ENCODE measurements at places on chromosomes 4 and X. TPM values are rescaled to one million over a fixed set of nuclear protein-coding genes. Genes with fewer than 3 reads are reported as not detected.

- no peak overlapping the region for H3K4me3 ChIP-seq
- H3K4me1 ChIP-seq = peaks cover 42% of the 10 kb centered on the region
- DNase-seq = no peak
- no peaks in the 10 kb centered on the region for H3K36me3 ChIP-seq
These were observed 3.0 kb upstream of the USP46 start for GRCh38 chr4:52661966-52662690.

GRCh38 chr4:176660561-176660960 is 132.2 kb downstream of the VEGFC start:
- H3K36me3 ChIP-seq = no peaks in the 10 kb centered on the region
- H3K27me3 ChIP-seq = no peaks in the 10 kb centered on the region
- H3K4me3 ChIP-seq = no peak overlapping the region
- no peaks in the 10 kb centered on the region for H3K4me1 ChIP-seq
- DNase-seq = no peak
- H3K27ac ChIP-seq = no peak overlapping the region

GRCh38 chr4:78355306-78355705 is 196.3 kb upstream of the ANXA3 start:
- no peaks in the 10 kb centered on the region for H3K36me3 ChIP-seq
- no peak for DNase-seq
- no peak overlapping the region for H3K27ac ChIP-seq
- no peaks in the 10 kb centered on the region for H3K4me1 ChIP-seq
- no peak overlapping the region for H3K4me3 ChIP-seq
- H3K27me3 ChIP-seq = no peaks in the 10 kb centered on the region

DNA sequence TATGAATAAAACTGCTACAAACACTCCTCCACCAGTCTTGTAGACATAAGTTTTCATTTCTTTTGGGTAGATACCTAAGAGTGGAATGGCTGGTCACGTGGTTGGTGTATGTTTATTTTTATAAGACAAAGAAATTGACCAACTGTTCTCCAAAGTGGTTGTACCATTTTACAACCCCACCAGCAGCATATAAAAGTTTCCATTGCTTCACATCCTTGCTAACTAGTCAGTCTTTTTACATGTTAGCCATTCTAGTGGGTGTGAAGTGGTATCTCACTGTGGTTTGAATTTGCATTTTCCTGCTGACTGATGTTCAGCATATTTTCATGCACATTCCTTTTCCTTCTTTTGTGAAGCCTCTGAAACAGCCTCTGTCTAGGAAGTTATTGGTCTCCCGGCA is 76.2 kb upstream of the ADGRG2 start:
- no peak overlapping the region for H3K4me3 ChIP-seq
- H3K4me1 ChIP-seq = no peaks in the 10 kb centered on the region
- H3K36me3 ChIP-seq = no peaks in the 10 kb centered on the region
- DNase-seq = no peak
- no peaks in the 10 kb centered on the region for H3K27me3 ChIP-seq

- no peak overlapping the region for H3K27ac ChIP-seq
- H3K4me3 ChIP-seq = no peak overlapping the region
- no peak for DNase-seq
- H3K36me3 ChIP-seq = no peaks in the 10 kb centered on the region
- H3K4me1 ChIP-seq = no peaks in the 10 kb centered on the region
These were observed 154.2 kb upstream of the PRDX4 start for GRCh38 chrX:23513121-23513520.

- no peak overlapping the region for H3K27ac ChIP-seq
- no peaks in the 10 kb centered on the region for H3K4me1 ChIP-seq
These were observed 4.0 kb upstream of the TMEM156 start for GRCh38 chr4:39036172-39036571.

GRCh38 chr4:133866328-133866699 is 335.3 kb downstream of the PABPC4L start:
- H3K36me3 ChIP-seq = no peaks in the 10 kb centered on the region
- H3K4me1 ChIP-seq = peaks cover 11% of the 10 kb centered on the region

GRCh38 chr4:56649445-56650261 is 31.4 kb downstream of the HOPX start:
- no peaks in the 10 kb centered on the region for H3K4me1 ChIP-seq
- H3K4me3 ChIP-seq = no peak overlapping the region
- H3K27ac ChIP-seq = no peak overlapping the region
- H3K27me3 ChIP-seq = no peaks in the 10 kb centered on the region

DNA sequence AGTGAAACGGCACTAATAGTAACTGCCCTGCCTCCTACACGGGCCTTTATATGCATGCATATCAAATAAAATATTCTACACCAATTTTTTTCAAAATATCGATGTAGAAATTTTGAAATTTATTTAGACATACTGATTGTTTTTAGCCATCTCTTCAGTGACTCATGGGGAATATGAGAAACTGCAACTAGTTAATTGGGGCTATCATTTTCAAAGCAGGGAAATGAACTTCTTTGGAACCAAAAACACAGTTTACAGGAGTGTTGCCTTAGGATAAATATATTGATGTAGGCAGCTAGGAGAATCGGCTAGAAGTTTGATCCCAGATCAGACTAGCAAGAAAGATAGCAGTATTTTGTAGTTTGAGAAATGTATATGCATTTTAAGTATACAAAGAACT is 1010.8 kb upstream of the AGA start:
- H3K4me1 ChIP-seq = no peaks in the 10 kb centered on the region
- DNase-seq = no peak
- H3K27me3 ChIP-seq = no peaks in the 10 kb centered on the region
- H3K4me3 ChIP-seq = no peak overlapping the region
- no peak overlapping the region for H3K27ac ChIP-seq

DNA sequence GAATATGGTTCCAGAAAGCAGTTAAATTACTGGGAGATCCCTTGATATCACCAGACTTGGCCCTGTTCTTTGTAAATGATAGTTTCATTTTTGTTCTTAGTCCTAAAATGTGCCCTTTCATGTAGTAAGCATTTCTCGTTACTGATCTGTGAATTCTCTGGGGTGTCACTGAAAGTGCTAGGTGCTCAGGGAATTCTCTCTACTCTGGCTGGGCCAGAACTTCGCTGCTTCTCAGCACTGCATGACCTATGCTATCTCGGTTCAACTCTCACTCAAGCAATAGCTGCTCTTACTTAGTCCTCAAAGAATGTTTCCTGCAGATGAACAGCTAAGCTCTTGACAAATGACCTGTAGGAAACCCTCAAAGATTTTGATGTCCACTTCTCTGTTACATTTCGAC is 1144.3 kb downstream of the ADGRL3 start:
- DNase-seq = no peak
- H3K4me3 ChIP-seq = no peak overlapping the region
- H3K36me3 ChIP-seq = no peaks in the 10 kb centered on the region
- H3K27me3 ChIP-seq = no peaks in the 10 kb centered on the region
- H3K4me1 ChIP-seq = no peaks in the 10 kb centered on the region

Gene TREX2
- 2.9 TPM for total RNA-seq

Gene SGMS2
- total RNA-seq = 36.6 TPM

Gene UXT
- total RNA-seq = 106 TPM

Gene TSPAN7
- 2.9 TPM for total RNA-seq

Gene ASB11
- not detected for total RNA-seq

Gene PNMA5
- total RNA-seq = not detected

Gene SPON2
- total RNA-seq = 1.5 TPM

Gene ATRX
- total RNA-seq = 61.3 TPM

Measured in HCT116 (cell line).